ENCODE measurements at places on chromosomes 5 and 9.
A peak's percentile ranks its signal among the peaks of the same experiment; 100 is the strongest.

DNA sequence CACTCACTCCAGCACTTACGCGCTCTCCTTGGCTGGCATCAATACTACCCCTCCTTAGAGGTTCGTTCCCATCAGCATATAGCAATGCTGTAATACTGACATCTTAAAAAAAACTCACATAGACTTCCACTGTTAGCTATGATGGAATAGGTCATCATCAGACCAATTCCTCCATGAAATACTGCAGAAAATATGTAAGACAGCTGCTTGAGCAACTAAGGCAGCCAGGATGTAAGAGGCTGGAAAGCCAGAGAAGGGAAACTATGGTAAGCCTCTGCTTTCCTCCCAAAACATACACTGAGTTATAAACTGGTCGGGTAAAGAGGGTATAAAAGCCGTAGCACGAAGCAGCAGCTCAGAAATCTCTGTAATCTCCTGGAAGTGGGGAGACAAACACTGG is 33.5 kb downstream of the AUH start:
- DNase-seq, result no peak

DNA sequence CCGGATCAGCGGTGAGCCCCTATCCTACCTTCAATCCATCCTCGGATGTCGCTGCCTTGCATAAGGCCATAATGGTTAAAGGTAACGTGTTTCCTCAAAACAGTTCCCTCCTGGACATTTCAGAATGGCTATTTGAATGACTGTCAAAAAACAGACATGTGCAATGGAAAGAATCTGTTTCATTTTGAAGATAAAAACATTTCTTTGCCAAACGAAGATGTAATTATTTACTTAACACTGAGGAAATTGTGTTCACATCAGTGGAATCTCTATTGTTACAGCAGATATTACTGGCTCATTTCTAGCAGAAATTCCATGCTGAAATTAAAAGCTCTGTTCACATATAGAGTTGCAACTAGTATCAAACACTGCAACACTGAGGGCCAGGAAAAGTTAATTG is 7.1 kb downstream of the ANXA1 start:
- no peak for DNase-seq

DNA sequence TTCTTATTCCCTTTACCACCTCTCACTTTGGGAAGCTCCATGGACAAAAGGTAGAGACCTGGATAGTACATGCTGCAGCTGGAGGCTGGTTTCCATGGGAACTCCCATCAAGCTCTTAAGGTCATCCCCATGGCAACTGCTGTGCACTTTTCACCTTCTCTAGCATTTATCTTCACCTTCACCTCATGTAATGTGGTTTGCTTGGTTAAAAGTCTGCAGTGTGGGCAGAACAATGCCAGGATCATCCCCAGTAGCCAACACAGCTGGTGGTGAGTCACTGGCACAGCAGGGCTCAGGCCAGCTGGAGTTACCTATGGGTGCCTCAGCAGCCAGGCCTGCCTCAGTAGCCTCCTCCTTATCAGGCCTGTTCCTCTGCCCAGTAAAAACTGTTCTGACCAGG is 210.5 kb downstream of the GRIA1 start:
- DNase-seq, result peak; percentile 52

- peak; percentile 75 for DNase-seq
Observed at GRCh38 chr5:88883836-88884607, 1.0 kb upstream of the MEF2C start.

Measured in NCI-H1417 (cell line).